ENCODE measurements at places on chromosomes 16 and 17. TPM values are rescaled to one million over a fixed set of nuclear protein-coding genes. Genes with fewer than 3 reads are reported as not detected.

NME2 gene
- total RNA-seq: 737 TPM

GPR142 gene
- not detected for total RNA-seq

ARSG gene
- total RNA-seq: 63.2 TPM

BBS2 gene
- total RNA-seq: 55.5 TPM

RUNDC3A gene
- 1.5 TPM for total RNA-seq

FBXL16 gene
- 0.48 TPM for total RNA-seq

EXOC7 gene
- 69.0 TPM for total RNA-seq

STAT5A gene
- 160 TPM for total RNA-seq
